ENCODE measurements at places on chromosomes 16 and 17. TPM values are rescaled to one million over a fixed set of nuclear protein-coding genes. Genes with fewer than 3 reads are reported as not detected.

Gene KRT33A
- total RNA-seq: not detected

Gene HSD17B2
- not detected for total RNA-seq

Gene PRSS27
- not detected for total RNA-seq

Gene KCNH4
- total RNA-seq: not detected

Gene ADAM11
- 1.3 TPM for total RNA-seq

DNA sequence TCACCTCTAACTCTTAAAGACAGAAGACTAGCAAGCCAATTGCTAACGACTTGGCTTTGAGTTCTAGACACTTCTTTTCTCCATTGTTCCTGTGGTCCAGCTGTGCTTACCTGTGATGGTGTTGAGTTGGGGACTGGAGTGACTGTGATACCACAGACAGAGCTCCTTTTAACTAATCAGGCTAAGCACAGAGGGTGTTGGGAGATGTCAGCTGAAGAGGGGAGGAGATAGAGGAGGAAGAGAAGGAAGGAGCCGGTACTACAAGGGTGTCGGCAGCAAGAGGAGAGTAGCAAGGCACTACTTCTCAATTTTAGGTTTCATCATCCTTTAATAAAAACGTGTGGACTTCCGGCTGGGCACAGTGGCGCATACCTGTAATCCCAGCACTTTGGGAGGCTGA is 5.1 kb upstream of the MYO1D start:
- no peaks in the 10 kb centered on the region for H3K4me1 ChIP-seq
- no peak overlapping the region for H3K27ac ChIP-seq

DNA sequence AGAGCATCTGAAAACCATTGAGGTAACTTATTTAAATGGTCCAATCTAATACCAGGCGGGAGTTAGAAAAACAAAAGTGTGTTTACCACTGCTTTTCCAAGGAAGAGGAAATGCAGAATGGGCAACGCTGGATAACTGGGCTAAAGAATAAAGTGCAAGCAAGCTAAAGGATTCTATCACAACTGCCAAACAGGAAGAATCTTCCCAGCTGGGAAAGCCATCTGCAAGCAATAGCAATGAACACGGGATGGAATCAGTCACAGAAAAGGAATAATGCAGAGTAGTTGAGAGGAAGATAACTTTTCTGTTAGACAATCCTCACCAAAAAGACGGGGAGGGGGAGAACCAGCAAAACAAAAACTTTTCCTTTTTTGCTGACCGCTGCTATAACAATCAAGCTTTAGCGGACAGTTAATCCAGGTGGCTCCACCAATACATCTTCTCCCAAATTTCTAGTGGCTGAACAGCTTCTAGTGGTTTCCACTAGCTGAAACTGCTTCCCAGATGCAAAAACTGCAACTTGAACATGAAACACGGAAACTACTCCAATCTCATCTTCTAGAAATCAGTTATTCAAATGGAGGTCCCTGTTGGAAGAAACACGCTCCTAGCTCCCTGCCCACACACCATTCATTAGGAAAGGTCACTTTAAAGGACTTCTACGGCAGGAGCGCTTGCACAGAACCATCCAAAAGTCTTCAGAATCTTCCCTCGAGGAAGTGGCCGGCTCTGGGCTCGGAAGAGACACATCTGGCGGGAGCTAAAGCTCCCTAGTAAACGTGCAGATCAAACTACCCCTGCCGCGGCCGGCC is 929 bp downstream of the TMEM11 start:
- no peaks in the 10 kb centered on the region for H3K27me3 ChIP-seq
- H3K27ac ChIP-seq: peak overlapping the region; percentile 94
- peak overlapping the region; percentile 99 for H3K4me3 ChIP-seq
- H3K36me3 ChIP-seq: no peaks in the 10 kb centered on the region

- no peak overlapping the region for H3K27ac ChIP-seq
- DNase-seq: no peak
- H3K36me3 ChIP-seq: no peaks in the 10 kb centered on the region
- H3K27me3 ChIP-seq: peaks cover 2% of the 10 kb centered on the region
- peak overlapping the region; percentile 43 for H3K4me3 ChIP-seq
- no peaks in the 10 kb centered on the region for H3K4me1 ChIP-seq
Measured at GRCh38 chr16:3004781-3005284, 7.9 kb upstream of the CLDN9 start.

DNA sequence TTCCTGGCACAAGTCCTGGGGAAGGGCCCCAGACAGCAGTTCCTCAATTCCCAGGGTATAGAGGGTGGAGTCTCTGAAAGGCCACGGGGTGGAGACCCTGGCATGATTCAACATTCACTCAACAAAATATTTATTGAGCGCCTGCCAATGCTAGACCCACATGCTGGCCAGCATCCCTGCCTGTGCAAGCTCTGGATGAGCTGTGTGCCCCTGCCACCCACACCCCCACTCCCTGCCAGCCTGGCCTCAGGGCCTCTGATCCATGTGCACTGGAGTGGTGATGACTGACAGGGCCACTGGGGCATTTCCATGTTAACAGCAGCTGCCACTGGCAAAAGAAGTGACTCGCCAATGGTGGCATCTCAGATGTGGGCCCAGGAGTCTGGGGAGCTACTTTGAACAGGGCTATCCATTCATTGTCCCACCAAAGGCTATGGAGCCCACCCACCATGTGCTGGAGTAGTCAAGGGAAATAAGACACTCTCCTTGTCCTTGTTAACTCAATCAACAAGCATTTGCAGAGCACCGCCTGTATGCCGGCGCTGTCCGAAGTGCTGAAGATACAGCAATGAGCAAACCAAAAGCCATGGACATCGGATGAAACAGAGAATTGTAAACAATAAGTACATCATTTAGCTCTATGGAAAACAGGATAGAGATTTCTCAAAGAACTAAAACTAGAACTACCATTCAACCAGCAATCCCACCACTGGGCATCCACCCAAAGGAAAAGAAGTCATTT is 3.0 kb upstream of the PRSS22 start:
- no peak for DNase-seq
- no peaks in the 10 kb centered on the region for H3K36me3 ChIP-seq
- H3K27ac ChIP-seq: no peak overlapping the region
- no peaks in the 10 kb centered on the region for H3K27me3 ChIP-seq
- H3K4me1 ChIP-seq: no peaks in the 10 kb centered on the region

Measured in breast epithelium (tissue), 4 donors.